Kidney (tissue), 22 donors: ENCODE measurements at places on chromosomes 1 and 21. TPM values are rescaled to one million over a fixed set of nuclear protein-coding genes. Genes with fewer than 3 reads are reported as not detected.

DNA sequence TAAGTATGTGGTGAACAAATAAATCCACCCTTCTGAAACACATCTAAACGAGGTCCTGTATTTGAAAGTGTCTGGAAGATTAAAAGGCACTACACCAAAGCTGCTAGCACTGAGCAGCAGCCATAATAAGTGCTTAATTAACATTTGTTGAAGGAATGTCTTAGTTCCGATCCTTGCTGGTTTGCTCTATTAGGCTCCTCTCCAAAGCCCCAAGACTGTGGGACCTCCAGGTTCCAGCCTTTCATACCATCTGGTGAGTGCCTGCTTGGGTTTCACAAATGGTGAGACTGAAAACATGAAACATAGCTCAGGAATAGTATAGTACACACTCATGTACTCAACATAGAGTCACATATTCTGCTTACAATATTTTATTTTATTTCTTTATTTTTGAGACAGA, 640 bp upstream of the CYP2J2 start:
- H3K27ac ChIP-seq, result no peak overlapping the region
- no peaks in the 10 kb centered on the region for H3K36me3 ChIP-seq
- no peak overlapping the region for H3K4me3 ChIP-seq
- no peaks in the 10 kb centered on the region for H3K4me1 ChIP-seq
- H3K27me3 ChIP-seq, result no peaks in the 10 kb centered on the region
- DNase-seq, result no peak

DNA sequence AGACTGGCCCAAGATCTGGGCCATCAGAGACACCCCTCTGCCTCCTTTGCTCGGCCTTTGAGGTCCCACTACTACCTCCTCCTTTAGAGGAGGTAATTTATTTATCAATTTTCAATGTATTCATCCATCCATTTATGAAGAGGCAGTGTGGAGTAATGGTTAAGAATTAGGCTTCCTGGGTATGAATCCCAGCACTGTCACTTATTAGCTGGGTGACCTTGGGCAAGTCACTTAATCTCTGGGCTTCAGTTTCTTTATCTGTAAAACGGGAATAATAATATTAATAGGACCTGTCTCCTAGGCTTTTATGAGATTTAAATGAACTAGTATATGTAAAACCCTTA, 1.7 kb downstream of the NR0B2 start:
- peak overlapping the region; percentile 75 for H3K4me3 ChIP-seq
- peak overlapping the region; percentile 94 for H3K27ac ChIP-seq
- no peak for DNase-seq
- H3K27me3 ChIP-seq, result no peaks in the 10 kb centered on the region
- peaks cover 9% of the 10 kb centered on the region for H3K4me1 ChIP-seq

DNA sequence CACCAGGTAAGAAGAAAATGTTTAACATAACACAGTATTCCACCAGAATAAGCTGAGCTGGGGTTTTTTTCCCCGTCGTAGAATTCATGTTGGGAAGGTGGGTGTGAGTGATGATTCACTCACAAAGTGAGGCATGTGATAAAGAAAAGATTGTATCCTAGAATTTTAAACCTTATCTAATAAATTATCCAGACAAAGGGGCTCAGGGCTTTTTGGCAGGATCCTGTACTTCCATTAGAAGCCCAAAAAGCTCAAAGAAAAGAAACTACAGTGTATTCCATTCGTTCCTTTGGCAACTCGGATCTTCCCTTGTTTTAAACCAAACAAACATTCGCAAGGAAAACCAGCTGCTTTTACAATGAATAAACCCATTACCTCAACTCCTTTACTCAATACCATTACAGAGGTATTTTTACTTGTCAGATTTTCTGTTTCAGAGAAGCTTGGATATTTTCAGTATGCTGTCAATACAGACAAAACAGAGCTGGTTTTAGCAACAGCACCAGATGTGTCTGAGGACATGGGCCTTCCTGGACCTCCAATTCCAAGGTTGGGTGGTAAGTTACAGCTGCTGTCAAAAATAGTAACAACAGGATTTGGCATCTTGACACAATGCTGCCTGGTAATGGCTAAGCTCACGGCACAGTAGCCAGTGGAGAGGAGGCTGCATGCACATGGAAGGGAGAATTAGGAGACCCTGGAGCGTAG, 159.9 kb upstream of the RUNX1 start:
- H3K27me3 ChIP-seq, result no peaks in the 10 kb centered on the region
- no peaks in the 10 kb centered on the region for H3K4me1 ChIP-seq
- H3K4me3 ChIP-seq, result no peak overlapping the region
- H3K27ac ChIP-seq, result no peak overlapping the region

DNA sequence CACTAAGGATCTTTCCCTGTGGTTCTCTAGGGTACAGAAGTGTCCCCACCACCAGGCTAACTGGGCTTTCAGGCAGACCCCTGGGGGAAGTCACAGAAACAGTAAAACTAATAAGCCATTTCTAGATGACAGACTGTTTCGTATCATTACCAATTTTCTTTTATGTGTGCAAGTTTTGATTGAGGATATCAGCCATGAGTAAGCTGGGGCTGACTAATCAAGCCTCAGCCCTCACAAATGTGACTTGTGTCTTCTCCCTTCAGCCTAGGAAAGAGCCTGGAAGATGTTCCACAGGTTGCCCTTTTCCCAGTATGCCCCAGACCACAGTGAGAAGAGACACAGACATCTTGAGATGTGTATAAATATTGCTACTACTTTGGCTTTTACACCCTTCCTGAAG, 10.5 kb downstream of the PTGFRN start:
- no peak overlapping the region for H3K4me3 ChIP-seq
- no peaks in the 10 kb centered on the region for H3K36me3 ChIP-seq
- no peak for DNase-seq
- H3K27ac ChIP-seq, result no peak overlapping the region

The GBP1 gene
- total RNA-seq, result 17.9 TPM

- no peak overlapping the region for H3K27ac ChIP-seq
- H3K4me3 ChIP-seq, result no peak overlapping the region
- no peaks in the 10 kb centered on the region for H3K27me3 ChIP-seq
- DNase-seq, result no peak
- H3K4me1 ChIP-seq, result no peaks in the 10 kb centered on the region
Observed at GRCh38 chr1:219621047-219621786, 8.3 kb upstream of the ZC3H11B start.

DNA sequence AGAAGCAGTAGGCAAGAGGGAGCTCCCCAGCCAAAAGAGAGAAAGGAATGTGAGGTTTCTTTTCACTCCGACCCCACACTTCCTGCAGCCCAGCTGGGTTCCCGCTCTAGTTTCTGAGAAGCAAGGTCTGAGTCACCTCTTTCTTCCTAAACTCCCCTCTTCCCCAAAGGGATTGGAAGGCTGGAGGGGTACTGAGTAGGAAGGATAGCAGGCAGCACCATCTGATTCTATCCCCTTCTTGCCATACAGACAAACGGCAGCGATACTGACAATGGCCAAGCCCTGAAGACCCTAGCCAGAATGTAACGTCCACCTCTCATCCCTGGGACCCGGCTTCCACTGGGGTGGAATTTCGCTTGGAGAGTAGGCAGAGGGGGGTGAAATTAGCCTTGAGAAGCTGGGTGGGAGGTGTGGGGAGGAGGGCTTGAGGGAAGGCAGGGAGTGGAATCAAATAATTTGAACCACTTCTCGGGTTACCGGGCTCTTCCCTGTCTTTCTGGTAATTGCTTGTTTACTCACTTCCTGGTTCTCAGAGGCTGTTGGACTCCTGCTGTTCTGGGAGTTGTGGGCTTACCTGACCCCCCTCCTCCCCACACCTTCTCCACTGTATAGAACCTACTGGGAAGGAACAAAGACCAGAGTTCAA, 13.2 kb downstream of the IER5 start:
- no peak overlapping the region for H3K4me3 ChIP-seq
- H3K36me3 ChIP-seq, result no peaks in the 10 kb centered on the region
- H3K27ac ChIP-seq, result no peak overlapping the region
- DNase-seq, result no peak
- peaks cover 6% of the 10 kb centered on the region for H3K4me1 ChIP-seq

DNA sequence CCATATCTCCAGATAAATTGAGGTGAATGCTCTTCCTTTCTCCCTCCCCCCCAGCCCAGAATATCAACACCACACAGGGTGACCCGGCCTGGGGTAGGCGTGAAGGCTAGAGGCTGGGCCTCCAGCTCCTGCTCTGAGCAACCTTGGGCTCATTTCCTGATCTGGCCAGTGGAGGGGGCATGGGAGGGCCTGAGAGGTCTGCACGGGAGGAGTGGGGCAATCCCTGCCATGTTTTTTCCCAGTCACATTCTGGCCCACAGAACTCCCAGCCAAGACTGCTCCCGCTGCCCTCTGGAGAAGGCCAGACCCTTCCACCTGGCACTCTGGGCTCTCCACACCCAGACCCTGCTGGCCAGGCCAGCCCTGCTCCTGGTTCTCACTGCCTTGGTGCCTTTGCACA, 3.9 kb downstream of the CLDN19 start:
- no peaks in the 10 kb centered on the region for H3K36me3 ChIP-seq
- no peak overlapping the region for H3K4me3 ChIP-seq
- no peaks in the 10 kb centered on the region for H3K27me3 ChIP-seq
- H3K27ac ChIP-seq, result no peak overlapping the region
- no peak for DNase-seq

DNA sequence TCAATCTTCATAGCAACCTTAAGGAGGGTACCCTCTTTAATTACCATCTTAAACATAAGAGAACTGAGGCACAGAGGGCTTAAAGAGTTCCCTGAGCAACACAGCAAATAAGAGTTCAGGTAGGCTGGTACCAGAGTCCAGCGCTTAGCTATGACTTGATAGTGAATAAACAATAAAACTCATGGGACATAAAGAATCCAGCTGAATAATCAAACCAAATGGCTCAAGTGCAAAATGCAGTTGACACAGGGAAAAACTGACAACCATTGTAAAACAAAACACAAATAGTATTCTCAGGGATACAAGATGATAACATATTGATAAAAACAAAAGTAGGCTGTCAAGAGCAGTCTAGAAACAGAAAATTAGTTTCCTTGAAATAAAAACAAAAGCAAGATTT, 176.9 kb upstream of the HMGB4 start:
- no peaks in the 10 kb centered on the region for H3K27me3 ChIP-seq
- no peaks in the 10 kb centered on the region for H3K4me1 ChIP-seq

GRCh38 chr1:167905182-167905581, 8.8 kb downstream of the ADCY10 start:
- H3K27me3 ChIP-seq, result no peaks in the 10 kb centered on the region
- no peak overlapping the region for H3K27ac ChIP-seq
- H3K36me3 ChIP-seq, result no peaks in the 10 kb centered on the region
- DNase-seq, result peak; percentile 54
- H3K4me3 ChIP-seq, result no peak overlapping the region

The TNFAIP8L2 gene
- 6.3 TPM for total RNA-seq

GRCh38 chr1:114521396-114522263, 10.6 kb upstream of the TRIM33 start:
- H3K4me1 ChIP-seq, result no peaks in the 10 kb centered on the region
- no peak overlapping the region for H3K4me3 ChIP-seq
- no peaks in the 10 kb centered on the region for H3K36me3 ChIP-seq
- H3K27ac ChIP-seq, result no peak overlapping the region

DNA sequence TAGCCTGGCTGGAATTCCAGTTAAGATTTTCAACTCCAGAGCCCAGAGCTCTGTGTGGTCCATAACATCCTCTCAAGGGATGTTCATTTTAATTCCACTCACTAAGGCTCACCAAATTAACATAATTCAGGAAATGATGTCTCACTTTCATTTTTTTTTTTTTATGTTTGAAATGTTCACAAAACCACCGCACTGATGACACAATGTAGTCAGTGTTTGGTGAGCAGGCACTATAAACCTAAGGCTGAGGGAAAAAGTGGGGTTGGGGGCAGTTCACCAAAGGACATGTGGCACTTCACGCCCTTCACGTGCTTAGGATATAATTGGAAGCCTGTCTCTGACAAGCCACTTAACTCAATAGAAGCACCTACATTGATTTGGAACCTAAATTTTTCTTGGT, 177.3 kb upstream of the CAMK1G start:
- H3K27ac ChIP-seq, result no peak overlapping the region
- H3K27me3 ChIP-seq, result no peaks in the 10 kb centered on the region
- H3K36me3 ChIP-seq, result no peaks in the 10 kb centered on the region
- no peaks in the 10 kb centered on the region for H3K4me1 ChIP-seq
- DNase-seq, result no peak
- H3K4me3 ChIP-seq, result no peak overlapping the region

DNA sequence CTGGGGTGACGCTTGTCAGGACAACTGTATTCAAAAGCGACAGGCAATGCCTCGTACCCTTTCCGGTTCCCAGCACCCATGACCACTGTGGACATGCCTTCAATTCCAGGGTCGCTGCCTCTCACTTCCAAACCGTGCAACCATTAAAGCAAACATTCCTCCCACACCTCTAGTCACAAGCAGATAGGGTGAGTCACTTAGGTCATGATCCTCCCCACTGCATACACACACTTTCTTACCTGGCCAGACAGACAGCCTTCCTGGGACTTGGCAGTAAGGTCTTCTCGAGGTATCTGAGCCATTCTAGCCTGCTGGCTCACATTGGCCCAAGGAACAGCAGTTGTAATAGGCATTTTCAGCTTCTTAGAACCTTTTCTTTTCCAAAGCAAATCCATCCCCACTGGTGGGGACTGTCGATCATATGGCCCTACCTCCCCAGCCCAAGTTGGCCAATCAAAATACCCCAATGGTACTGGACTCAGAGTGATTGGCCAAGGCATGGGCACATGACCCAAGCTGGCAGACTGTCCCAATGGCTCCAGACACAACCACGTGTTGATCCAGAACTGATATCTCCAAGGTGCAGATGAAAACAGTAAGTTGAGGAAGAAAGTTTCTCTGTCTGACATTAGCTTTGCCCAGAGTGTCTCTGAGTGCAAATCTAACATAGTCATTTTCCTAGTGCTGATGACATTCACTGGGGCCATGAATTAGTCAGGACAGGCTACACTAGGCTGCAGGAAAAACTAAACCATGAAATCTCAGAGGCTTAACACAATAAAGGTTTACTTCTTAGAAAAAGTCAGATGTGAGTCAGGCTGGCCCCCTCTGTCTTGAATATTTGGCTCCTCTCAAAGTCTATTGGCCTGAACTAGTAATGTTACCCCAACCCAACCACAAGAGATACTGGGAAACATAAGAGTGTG, 113.8 kb downstream of the RRAGC start:
- H3K36me3 ChIP-seq, result no peaks in the 10 kb centered on the region
- H3K4me1 ChIP-seq, result no peaks in the 10 kb centered on the region
- no peak for DNase-seq
- no peak overlapping the region for H3K4me3 ChIP-seq
- H3K27ac ChIP-seq, result no peak overlapping the region

The KRTAP13-2 gene
- total RNA-seq, result not detected

GRCh38 chr1:7266561-7266960, 481.3 kb downstream of the CAMTA1 start:
- H3K4me3 ChIP-seq, result no peak overlapping the region
- no peaks in the 10 kb centered on the region for H3K27me3 ChIP-seq
- no peak for DNase-seq
- peak overlapping the region; percentile 23 for H3K27ac ChIP-seq
- H3K36me3 ChIP-seq, result no peaks in the 10 kb centered on the region
- H3K4me1 ChIP-seq, result peaks cover 5% of the 10 kb centered on the region
